ENCODE measurements at places on chromosomes 1 and 21.

GRCh38 chr1:9724706-9725476, 73.4 kb downstream of the PIK3CD start:
- H3K4me1 ChIP-seq, result peaks cover under 1% of the 10 kb centered on the region
- peak; percentile 73 for DNase-seq
- no peaks in the 10 kb centered on the region for H3K27me3 ChIP-seq
- no peak overlapping the region for H3K27ac ChIP-seq
- H3K36me3 ChIP-seq, result peaks cover 74% of the 10 kb centered on the region

- no peaks in the 10 kb centered on the region for H3K27me3 ChIP-seq
- DNase-seq, result no peak
- no peaks in the 10 kb centered on the region for H3K4me1 ChIP-seq
Measured at GRCh38 chr21:30839304-30839703, 9.7 kb upstream of the KRTAP7-1 start.

DNA sequence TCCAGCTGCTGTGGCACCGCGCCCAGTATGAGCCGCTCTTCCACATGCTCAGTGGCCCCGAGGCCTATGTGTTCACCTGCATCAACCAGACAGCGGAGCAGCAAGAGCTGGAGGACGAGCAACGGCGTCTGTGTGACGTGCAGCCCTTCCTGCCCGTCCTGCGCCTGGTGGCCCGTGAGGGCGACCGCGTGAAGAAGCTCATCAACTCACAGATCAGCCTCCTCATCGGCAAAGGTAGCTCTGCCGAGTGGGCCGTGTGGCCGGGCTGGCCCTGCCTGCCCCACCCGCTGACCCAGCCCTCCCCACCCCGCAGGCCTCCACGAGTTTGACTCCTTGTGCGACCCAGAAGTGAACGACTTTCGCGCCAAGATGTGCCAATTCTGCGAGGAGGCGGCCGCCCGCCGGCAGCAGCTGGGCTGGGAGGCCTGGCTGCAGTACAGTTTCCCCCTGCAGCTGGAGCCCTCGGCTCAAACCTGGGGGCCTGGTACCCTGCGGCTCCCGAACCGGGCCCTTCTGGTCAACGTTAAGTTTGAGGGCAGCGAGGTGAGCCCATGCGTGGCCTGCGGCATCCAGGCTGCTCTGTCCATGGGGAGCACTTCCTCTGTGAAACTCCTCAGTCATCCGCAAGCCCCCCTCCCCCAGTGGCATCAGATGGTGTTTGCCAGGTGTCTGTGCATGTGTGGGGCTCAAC, 64.2 kb downstream of the PIK3CD start:
- no peak overlapping the region for H3K4me3 ChIP-seq
- H3K27ac ChIP-seq, result no peak overlapping the region
- no peak for DNase-seq
- peaks cover 19% of the 10 kb centered on the region for H3K4me1 ChIP-seq
- H3K27me3 ChIP-seq, result no peaks in the 10 kb centered on the region

- peak overlapping the region; percentile 14 for H3K4me3 ChIP-seq
- DNase-seq, result peak; percentile 90
- H3K27ac ChIP-seq, result no peak overlapping the region
- no peaks in the 10 kb centered on the region for H3K27me3 ChIP-seq
- peaks cover 14% of the 10 kb centered on the region for H3K4me1 ChIP-seq
- H3K36me3 ChIP-seq, result no peaks in the 10 kb centered on the region
Measured at GRCh38 chr21:42923553-42924432, 1.6 kb downstream of the ERVH48-1 start.

- no peak overlapping the region for H3K27ac ChIP-seq
- no peaks in the 10 kb centered on the region for H3K27me3 ChIP-seq
- no peak for DNase-seq
Measured at GRCh38 chr1:166197597-166197996, 30.8 kb upstream of the FAM78B start.

GRCh38 chr1:228863776-228864175, 128.5 kb downstream of the RHOU start:
- H3K4me3 ChIP-seq, result no peak overlapping the region
- DNase-seq, result no peak
- no peak overlapping the region for H3K27ac ChIP-seq
- H3K27me3 ChIP-seq, result no peaks in the 10 kb centered on the region
- no peaks in the 10 kb centered on the region for H3K4me1 ChIP-seq

GRCh38 chr1:56837244-56837939, 17.2 kb upstream of the C8A start:
- no peak for DNase-seq
- H3K4me3 ChIP-seq, result no peak overlapping the region
- H3K36me3 ChIP-seq, result no peaks in the 10 kb centered on the region
- H3K27ac ChIP-seq, result no peak overlapping the region

DNA sequence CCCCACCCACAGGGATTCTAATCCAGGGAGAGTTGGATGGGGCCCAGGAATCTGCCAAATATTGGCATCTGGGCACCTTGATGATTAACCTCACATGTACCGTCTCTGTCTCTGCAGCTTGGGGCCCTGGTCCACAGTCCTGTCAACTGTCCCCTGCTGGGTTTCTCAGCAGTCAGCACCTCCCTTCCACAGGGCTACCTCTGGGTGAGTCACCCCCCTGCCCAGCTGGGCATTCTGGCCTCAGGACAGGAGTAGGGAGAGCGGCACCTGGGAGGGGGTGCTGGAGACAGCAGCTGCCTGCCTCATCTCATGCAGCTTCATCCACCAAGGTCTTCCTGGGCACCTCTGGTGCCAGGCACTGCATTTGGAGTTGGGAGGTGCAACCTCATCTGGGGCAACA, 100.6 kb upstream of the ACTL8 start:
- no peak for DNase-seq
- H3K27ac ChIP-seq, result no peak overlapping the region
- no peak overlapping the region for H3K4me3 ChIP-seq
- H3K27me3 ChIP-seq, result no peaks in the 10 kb centered on the region
- no peaks in the 10 kb centered on the region for H3K4me1 ChIP-seq

DNA sequence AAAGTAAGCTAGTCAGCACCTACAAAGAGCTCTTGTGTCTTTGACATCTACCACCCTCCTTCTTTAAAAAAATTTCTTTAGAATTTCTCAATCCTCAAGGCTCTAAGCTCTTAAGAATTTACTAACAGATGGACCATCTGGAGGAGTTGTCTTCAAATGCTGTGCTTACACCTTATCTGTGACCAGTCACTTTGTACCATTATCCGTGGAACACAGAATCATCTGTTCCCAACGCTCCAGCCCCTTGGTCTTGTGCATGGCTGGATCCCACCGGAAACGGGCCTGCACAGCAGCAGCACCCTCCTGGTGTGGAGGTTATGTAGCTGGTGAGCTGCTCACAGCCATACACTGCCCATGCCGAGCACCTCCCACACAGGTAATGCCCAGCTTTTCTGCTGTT, 89.0 kb downstream of the TBX19 start:
- no peak for DNase-seq
- no peak overlapping the region for H3K4me3 ChIP-seq
- peaks cover 15% of the 10 kb centered on the region for H3K4me1 ChIP-seq
- H3K27ac ChIP-seq, result no peak overlapping the region

DNA sequence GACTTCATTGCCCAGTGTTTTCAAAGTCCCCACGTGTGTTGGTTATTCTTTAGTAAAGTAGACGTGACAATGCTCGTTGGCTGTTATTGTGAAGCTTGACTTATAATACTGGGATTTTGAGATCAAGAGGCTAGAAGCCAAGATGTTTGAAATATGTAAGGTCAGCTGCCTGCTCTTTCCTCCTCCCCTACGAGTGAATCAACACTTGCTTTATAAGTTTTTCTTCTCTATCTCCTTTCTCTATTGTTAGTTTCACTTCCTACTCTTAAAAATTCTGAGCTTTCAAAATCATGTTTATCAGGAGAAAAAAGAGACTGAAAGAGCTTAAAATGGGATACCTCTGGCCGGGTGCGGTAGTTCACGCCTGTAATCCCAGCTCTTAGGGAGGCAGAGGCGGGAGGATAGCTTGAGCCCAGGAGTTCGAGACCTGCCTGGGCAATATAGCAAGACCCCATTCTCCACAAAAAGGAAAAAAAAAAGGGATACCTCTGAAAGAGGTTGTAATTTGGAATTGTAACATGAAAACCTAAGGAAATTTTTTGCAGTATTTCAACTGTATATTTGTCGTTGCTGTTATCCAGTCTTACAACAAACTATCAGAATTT, 72.0 kb downstream of the EPB41 start:
- H3K4me3 ChIP-seq, result no peak overlapping the region
- H3K27ac ChIP-seq, result no peak overlapping the region
- H3K4me1 ChIP-seq, result peaks cover 8% of the 10 kb centered on the region
- H3K27me3 ChIP-seq, result no peaks in the 10 kb centered on the region
- no peak for DNase-seq

DNA sequence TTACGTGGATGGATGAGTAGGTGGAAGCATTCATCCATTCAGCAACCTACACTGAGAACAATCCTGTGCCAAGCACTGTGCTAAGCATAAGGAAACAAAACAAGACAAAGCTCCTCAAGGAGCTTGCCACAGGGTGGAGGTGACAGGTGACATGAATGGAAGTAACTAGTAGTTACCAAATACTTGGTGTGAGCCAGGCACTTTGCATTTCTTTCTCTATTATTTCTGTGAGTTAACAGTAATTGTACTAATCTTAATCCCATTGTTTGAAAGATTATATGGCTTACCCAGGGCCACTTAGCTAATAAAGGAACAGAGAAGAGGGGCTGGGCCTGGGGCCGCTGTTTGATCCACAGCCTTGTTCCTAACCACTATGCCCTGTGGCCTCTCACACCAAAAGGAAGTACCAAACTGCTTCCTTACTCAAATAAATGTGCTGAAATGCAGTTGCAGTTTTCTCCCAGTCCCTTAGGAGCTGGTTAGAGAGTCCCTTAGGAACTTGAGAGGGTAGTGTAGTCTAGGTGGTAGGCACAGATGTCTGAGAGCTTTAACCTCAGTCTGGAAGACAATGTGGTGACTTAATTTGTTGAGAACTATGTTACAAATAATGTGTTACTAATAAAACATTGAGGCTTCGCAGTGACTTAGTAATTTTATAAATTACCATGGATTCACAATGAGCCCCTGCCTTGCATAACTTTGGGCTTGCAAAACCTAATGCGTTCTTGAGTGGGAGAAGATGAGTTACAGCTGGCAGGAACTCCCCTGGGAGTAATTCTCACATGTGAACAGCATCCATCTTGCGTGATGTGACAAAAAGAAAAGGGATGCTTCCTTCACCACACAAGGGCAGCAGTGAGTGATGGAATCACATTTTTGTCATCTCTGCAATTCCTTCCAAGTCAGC, 69.8 kb downstream of the MPZL1 start:
- peaks cover 37% of the 10 kb centered on the region for H3K36me3 ChIP-seq
- H3K4me3 ChIP-seq, result no peak overlapping the region
- peak; percentile 92 for DNase-seq

GRCh38 chr1:4563586-4563985, 90.8 kb upstream of the AJAP1 start:
- no peaks in the 10 kb centered on the region for H3K36me3 ChIP-seq
- H3K27me3 ChIP-seq, result no peaks in the 10 kb centered on the region
- H3K27ac ChIP-seq, result no peak overlapping the region
- DNase-seq, result no peak
- H3K4me1 ChIP-seq, result no peaks in the 10 kb centered on the region

DNA sequence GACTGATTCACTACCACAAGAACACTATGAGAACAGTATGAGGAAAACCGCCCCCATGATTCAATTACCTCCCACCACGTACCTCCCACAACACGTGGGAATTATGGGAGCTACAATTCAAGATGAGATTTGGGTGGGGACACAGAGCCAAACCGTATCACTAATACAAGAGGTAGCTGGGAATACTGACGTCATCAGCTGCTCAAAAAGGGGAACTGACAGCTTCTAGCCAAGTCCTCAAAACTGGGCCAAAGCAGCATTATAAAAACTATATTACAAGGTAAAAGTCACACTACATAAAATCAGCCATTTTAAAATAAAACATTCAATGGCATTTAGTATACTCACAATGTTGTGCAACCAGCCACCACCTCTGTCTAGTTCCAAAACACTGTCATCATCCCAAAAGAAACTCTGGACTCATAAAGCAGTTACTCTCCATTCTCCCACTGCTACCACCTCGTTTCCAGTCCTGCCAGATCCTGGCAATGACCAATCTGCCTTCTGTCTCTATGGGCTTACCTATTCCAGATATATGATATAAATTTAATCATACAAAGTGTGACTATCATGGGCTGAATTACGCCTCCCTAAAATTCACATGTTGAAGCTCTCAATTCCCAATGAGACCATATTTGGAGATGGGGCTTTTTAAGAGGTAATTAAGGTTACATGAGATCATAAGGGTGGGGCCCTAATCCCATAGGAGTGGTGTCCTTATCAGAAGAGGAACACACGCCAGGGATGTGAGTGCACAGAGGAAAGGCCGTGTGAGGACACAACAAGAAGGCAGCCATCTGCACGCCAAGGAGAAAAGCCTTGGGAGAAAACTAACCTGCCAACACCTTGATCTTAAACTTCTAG, 192.1 kb downstream of the SETD4 start:
- no peaks in the 10 kb centered on the region for H3K27me3 ChIP-seq
- H3K36me3 ChIP-seq, result no peaks in the 10 kb centered on the region
- DNase-seq, result no peak
- H3K4me3 ChIP-seq, result no peak overlapping the region
- no peaks in the 10 kb centered on the region for H3K4me1 ChIP-seq
- no peak overlapping the region for H3K27ac ChIP-seq

- H3K4me1 ChIP-seq, result peaks cover 14% of the 10 kb centered on the region
- peak; percentile 75 for DNase-seq
- H3K4me3 ChIP-seq, result peak overlapping the region; percentile 63
Measured at GRCh38 chr1:46246548-46247435, 771 bp upstream of the RAD54L start.

GRCh38 chr1:28663871-28664470, 4.6 kb upstream of the GMEB1 start:
- no peak overlapping the region for H3K4me3 ChIP-seq
- no peaks in the 10 kb centered on the region for H3K27me3 ChIP-seq
- H3K27ac ChIP-seq, result no peak overlapping the region
- H3K36me3 ChIP-seq, result no peaks in the 10 kb centered on the region
- no peak for DNase-seq

DNA sequence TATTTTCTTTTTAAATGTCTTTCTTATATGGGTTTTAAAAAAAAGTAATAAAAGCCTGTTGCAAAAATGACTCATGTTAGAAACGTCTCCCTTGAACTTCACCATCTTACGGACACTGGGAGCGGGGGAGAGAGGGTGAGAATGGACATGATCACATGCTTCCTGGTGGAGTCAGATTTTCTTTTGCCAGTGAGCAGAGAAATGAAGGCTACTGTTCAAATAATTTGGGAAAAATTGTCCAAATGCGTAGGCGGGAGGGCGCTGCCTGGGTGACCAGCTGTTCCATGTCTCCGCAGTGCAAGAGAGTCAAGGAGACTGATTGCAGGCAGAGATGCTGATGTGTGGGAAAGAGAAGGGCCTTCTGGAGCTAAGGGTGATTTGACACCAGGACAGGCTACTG, 23.1 kb downstream of the EIF2D start:
- H3K4me1 ChIP-seq, result peaks cover 25% of the 10 kb centered on the region
- DNase-seq, result peak; percentile 75
- H3K36me3 ChIP-seq, result peaks cover 25% of the 10 kb centered on the region
- no peak overlapping the region for H3K4me3 ChIP-seq
- peak overlapping the region; percentile 53 for H3K27ac ChIP-seq
- H3K27me3 ChIP-seq, result no peaks in the 10 kb centered on the region

- no peak overlapping the region for H3K4me3 ChIP-seq
- H3K4me1 ChIP-seq, result peaks cover 65% of the 10 kb centered on the region
- DNase-seq, result no peak
- no peak overlapping the region for H3K27ac ChIP-seq
Measured at GRCh38 chr1:204477036-204477740, 17.4 kb downstream of the PIK3C2B start.

Measured in sigmoid colon (tissue), 7 donors.